ENCODE measurements at places on chromosomes 11 and 22. TPM values are rescaled to one million over a fixed set of nuclear protein-coding genes. Genes with fewer than 3 reads are reported as not detected.

Gene KCNJ1
- total RNA-seq = not detected

Gene SSTR3
- total RNA-seq = 4.3 TPM

Gene C11orf16
- total RNA-seq = not detected

Gene POU2AF3
- total RNA-seq = not detected

Gene HMOX1
- total RNA-seq = 1.3 TPM

Measured in T-helper 1 cell treated with Interleukin-12 subunit alpha and Interleukin-12 subunit beta and Interleukin-4 antibody, amounts not matched to agents 30 ng/mL and 1 ng/mL, for 36 hours (primary cell).